ENCODE measurements at places on chromosomes 13 and 19.

DNA sequence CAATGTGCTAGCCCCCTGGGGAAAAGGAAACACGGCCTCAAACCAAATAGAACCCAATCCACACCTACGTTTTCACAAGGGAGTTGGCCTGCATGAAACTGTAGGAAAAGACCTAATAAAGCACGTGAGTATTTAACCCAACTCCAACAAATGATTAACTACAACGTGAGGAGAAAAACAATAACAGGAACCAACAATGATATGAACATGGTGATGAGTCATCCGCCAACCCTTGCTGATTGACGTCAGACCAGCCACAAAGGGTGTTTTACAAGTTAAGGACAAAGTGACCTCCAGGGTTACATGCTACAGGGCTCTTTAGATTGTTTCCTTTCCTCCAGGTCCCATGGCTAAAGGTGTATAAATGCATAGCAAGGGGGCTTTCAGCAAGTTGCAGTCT, 460.5 kb downstream of the COG6 start:
- DNase-seq = no peak

DNA sequence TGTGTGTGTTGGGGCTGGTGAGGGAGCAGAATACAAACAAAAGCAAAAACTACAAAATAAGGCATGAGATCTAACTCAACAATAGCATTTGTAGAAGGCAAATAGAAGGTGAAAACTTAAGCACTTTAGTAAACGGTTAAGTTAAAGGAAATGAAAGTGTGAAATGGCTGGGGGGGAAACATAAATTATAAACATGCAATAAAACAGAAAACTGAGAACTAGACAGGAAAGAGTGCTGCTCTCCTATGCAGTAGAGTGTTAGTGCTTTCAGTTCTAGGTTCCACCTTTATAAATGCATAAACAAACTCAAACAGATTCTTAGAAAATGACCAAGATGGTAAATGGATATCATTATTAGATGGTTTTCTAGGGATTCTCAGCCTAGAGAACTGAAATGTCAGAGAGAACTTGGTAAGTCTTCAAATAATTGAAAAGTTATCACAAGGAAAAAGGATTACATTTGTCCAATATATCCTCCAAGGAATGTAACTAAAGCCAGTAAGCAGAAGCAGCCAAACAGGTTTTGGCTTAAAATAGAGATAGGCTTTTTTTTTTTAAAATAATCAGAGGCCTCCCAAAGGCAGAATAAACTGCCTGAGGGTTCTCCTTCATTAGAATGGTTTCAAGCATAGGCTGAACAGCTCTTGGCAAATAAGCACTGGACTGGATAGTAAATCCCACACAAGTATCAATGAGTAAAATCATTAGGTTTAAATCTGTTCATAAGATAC, 23.3 kb downstream of the RBM26 start:
- no peak for DNase-seq

- DNase-seq = no peak
Observed at GRCh38 chr19:5537870-5538269, 29.9 kb downstream of the TINCR start.

GRCh38 chr13:51364404-51365008, 25.0 kb downstream of the SERPINE3 start:
- no peak for DNase-seq

- no peak for DNase-seq
Observed at GRCh38 chr19:50549059-50549926, 18.9 kb downstream of the LRRC4B start.

DNA sequence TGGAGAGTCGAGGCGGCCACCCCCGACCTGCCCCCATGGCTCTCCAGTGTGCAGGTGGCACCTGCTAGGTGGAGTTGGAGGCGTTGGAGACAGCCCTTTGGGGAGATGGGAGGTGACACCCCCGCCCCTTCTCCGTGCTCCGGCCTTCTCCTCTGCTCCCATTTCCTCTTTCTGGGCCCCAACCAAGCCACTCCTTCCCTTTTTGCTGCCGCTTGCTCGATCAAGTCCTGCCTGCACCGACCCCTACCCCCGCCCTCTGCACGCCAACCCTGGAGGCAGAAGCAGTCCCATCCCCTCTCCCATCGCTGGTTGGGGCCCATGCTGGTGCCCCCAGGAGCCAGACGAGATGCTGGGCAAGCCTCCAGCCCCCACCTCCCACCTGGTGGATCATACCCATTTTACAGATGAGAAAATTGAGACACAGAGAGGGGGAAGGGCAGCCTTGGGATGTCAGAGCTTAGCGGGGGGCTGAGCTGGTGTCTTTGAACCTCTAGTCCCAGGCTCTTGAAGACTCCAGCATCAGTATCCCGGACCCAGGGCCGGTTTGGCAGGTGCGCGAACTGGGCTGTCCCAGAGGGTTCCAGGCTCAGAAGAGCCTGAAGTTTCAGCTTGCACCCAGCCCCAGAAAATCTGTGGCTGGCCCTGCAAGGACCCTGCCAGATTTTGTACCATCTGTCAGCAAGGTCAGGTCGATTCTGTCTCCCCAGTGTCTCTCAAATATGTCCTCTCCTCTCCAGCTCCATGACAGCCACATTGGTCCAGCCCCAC, 10.3 kb downstream of the GNA15 start:
- no peak for DNase-seq

DNA sequence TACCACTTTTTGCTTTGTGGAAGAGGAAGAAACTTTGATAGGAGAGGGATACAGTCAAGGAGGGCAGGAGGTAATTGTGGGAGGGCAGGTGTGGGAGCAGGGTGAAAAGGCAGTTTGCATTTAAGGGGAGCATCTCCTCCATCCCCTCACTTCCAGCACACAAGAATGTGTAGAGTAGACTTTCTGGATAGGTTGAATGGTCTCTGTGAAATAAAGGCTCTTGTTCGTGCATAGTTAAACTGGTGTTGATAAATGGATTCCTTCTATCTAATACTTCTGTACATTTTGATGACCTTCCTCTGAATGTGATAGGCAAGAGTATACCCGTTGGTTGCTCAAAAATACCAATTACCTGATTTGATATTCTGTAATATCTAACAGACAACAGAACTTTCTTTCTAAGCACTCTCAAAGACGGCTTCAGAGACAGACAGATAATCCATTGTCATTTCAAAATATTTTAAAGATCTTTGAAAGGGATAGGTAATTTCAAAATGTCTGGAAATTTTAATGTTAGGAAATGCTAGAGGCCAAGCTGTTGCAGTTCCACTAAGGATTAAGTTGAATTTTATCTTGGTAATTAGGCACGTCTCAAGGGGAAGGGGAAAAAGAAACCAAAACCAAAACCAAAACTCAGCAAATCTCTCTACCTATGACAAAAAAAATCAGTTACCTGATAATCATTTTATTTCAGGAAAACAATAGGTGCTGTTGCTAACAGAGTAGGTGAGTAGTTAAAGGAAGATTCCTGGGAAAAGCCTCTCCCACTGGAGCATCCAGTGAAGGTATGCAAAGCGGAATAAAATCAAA, 302.6 kb downstream of the COG6 start:
- no peak for DNase-seq

- no peak for DNase-seq
Observed at GRCh38 chr13:106003651-106004050, 531.8 kb downstream of the EFNB2 start.

GRCh38 chr13:27110056-27110746, 61.4 kb downstream of the USP12 start:
- DNase-seq = no peak

Data from femur (tissue), 1 donor.